ENCODE measurements at places on chromosomes 7 and 10.

GRCh38 chr10:48611133-48611532 lies 6.3 kb upstream of the ARHGAP22 start:
- DNase-seq = no peak

DNA sequence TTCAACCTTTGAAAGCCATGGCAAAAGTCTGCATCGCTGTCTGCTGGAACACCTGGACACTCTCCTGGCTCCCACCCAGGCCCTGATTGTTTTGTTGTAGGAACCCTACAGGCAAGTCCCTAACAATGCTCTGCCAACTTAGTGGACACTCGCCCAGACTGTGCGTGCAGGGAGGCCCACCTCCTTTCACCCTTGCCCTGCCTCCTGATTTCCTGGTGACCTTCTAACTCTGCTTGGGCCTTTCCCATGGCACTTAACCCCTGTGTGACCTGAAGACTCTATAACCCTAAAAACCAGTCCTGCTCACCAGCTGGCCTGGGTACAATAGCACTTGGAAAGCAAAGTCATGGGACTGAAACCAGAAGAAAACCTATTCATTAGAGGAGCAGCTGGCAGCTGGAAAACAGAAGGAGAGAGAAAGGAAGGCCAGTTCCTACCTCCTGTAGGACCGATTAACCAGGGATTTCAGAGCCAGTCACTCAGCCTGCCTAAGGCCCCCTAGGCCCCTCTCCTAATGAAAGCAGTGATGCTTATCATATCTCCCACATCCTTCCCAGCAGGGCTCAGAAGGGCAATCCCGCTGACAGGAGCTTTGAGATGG lies 82.7 kb upstream of the KMT2E start:
- no peak for DNase-seq

- DNase-seq = no peak
Measured at GRCh38 chr10:10630782-10631181, 386.9 kb upstream of the CELF2 start.

DNA sequence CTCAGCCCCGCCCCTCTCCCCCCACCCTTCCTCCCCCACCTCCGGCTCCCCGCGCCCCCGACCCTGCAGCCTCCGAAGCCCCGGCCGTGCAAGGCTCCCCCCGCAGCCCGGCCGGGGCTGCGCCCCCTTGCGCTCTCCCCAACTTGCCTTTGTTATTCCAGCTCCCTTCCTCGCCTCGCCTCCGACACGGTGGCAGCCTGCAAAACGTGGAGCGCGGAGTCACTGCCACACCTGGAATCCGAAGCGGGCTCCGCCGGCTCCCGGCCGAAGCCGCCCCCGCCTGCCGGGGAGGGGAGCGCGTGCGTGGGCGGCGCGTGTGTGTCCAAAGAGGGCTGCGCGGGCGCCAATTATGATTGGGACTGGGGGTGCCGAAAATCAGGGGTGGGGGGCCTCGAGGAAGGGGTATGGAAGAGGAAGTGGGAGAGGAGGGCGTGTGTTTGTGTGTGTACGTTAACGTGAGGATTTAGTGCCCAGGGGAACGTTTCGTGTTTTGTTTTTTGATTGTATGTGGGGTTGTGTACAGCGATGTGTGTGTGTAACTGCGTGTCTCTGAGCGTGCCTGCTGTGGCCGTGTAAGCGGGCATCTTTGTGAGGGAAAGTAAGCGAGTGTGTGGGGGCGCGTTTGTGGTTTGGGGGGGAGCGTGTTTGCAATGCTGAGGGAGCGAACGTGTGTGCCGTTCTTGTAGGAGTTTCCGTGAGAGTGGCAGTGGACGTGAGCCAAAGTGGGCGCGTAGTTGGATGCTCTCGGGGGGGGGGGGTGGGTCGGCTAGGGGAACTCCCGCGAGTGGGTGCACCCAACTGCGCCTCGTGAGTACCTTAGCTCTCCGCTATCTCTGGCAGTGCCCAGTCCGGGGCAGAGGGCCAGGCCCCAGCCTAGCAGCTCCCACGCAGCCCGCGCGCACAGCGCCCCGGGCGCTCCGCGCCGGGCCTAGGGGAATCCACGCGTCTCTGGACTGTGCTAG lies 1.2 kb upstream of the ZMIZ1 start:
- DNase-seq = peak; percentile 73

GRCh38 chr10:6769704-6770417 lies 189.8 kb upstream of the PRKCQ start:
- DNase-seq = no peak

- no peak for DNase-seq
Measured at GRCh38 chr10:75418293-75418692, 13.1 kb upstream of the LRMDA start.

- DNase-seq = no peak
Measured at GRCh38 chr10:78313048-78313381, 279.4 kb downstream of the RPS24 start.

GRCh38 chr10:88346144-88346977 lies 236.8 kb downstream of the RNLS start:
- peak; percentile 19 for DNase-seq

GRCh38 chr7:101519324-101520023 lies 109.6 kb downstream of the MYL10 start:
- peak; percentile 11 for DNase-seq

DNA sequence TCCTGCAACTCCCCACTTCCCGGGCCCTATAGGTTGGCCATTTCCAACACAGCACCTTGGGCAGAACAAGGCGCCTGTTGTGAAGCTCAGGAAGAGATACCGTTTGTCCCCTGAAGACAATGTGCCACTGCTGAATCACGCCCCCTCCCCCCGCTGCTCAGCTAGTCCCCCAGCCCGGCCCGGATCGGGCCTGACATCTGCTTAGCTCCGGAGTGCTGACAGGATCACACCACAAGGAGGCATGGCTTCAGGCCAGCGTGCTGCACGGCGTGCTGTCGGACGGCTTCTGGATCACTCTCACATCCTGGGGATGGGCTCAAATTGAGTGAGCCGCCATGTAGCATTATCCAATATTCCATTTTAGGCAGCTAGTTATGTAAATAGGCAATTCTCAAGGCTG lies 62.1 kb upstream of the EFCAB10 start:
- DNase-seq = peak; percentile 15

- no peak for DNase-seq
Measured at GRCh38 chr10:116918583-116918982, 69.3 kb downstream of the ENO4 start.

GRCh38 chr7:14258441-14258840 lies 269.0 kb upstream of the ETV1 start:
- no peak for DNase-seq

GRCh38 chr10:11869743-11870460 lies 46.7 kb downstream of the PROSER2 start:
- DNase-seq = no peak

Measured in brain microvascular endothelial cell (primary cell).